ENCODE measurements at places on chromosomes 16 and 17.

DNA sequence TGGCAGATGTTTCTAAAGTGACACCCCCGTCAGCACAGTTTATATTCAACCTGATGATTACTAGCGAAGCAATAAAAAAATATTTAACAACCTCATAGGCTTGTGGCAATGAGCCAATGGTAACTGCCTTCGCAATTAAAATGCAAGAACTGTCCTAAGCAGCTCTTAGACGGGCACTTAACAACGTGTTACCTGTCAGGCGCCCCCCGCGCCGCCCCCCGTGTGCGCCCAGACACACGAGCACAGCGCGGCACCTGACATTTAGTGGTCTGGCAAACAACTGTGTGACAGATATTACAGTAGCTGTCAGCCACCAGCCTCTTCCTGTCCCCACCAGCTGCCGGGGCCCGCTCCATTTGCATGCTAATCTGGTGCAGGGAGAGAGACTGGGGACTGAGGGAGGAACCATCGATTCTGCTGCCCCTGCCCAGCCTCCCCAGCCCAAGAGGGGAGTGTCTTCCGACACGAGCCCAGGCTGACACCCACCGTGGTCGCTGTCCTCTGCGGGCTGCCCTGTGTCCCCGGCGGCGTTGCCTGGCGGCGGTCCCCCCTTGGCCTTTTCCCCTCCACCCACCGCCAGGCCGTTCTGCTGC, 12.7 kb downstream of the NDUFAF8 start:
- DNase-seq = no peak

DNA sequence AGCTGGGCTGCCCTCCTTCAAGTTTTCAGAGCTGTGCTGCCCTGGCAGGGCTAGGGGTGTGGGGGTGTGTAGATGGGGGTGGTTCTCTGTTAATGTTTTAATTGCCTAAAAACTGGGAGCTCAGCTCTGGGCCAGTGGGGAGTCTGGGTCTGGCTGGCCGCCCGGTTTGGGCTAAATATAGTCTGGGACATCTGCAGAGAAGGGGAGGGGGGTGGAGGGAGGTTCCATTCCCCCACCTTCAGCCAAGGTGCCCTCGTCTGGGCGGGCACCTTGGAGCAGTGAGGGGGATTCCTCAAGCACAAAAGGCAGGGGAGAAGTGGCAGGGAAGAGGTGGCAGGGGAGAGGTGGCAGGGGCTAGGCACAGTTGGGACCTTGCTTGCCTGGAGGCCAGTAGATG, 13.0 kb downstream of the RARA start:
- no peak for DNase-seq

GRCh38 chr16:64654178-64654577, 467.7 kb downstream of the CDH11 start:
- DNase-seq = no peak

- DNase-seq = peak; percentile 66
These were observed 23.7 kb upstream of the RCVRN start for GRCh38 chr17:9928601-9929333.

GRCh38 chr17:34917381-34917780, 43.9 kb downstream of the CCT6B start:
- no peak for DNase-seq

GRCh38 chr17:34979650-34980352, 511 bp upstream of the LIG3 start:
- no peak for DNase-seq

- no peak for DNase-seq
These were observed 13.5 kb upstream of the TENT4B start for GRCh38 chr16:50139580-50139979.

DNA sequence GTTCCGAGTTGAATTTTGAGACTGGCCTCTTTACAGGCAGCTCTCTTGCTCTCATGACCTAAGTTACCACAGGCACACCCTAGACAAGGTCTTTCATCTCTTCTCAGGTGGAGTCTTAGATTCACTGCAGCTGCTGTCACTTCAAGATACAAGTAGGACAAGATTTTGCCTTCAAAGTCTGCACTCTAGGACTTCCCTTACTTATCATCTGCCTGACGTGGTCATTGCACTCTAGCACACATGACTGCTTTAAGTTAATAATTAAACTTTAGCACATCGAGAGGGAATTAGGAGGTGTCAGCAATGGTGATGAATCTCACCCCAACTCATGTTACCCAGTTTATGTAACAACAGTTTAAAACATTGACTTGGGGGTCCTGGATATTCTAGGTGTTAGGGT, 25.6 kb downstream of the RNF135 start:
- no peak for DNase-seq

DNA sequence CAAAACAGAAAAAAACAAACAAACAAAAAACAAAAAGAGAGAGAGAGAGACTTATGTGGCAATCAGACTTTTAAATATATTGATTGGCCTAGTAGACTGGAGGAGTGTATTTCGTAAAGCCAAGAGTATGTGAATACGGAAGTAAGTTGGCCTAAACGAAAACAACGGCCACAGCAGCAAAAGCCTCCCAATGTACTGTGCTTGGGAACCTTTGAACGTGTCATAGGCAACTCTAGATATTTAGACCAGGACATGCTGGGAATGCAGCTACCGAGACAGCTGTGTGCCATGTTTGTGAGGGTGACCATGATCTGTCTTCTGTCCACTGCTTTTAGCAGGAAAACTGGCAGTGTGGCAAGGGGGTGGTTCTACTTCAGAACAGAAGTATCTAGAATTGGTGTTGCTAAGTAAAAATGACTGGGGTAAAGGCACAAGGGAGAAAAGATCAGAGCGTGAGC, 7.4 kb downstream of the MAF start:
- no peak for DNase-seq

GRCh38 chr17:74786431-74787055, 10.4 kb upstream of the NAT9 start:
- no peak for DNase-seq

DNA sequence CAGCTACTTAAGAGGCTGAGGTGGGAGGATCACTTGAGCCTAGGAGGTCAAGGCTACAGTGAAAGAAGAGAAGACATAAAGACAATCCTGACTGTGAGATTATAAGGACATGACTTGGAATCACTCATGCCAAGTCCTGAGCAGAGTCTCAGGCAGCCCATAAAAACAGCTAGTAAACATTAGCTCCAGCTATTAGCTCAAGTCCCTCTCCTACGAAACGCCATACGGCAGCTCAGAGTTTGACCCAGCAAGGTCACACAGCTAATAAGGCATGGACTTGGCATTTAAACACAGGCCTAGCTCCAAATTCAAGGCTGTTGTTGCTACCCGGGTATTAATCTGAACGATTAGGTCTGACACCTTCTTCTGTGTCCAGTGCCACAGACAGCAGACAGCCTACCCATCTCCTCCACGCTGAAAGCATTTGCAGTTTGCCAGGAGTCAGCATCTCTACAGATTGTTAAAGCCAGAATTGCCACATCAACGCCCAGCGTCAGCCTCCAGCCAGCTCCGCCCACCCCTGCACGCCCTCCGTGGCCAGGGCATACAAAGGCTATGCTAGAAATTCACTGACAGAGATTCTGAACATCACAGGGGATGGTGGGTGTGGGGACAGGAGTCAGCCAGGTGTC, 9.9 kb upstream of the TMEM114 start:
- DNase-seq = no peak

- DNase-seq = no peak
These were observed 96.0 kb downstream of the XYLT1 start for GRCh38 chr16:17374668-17375255.

DNA sequence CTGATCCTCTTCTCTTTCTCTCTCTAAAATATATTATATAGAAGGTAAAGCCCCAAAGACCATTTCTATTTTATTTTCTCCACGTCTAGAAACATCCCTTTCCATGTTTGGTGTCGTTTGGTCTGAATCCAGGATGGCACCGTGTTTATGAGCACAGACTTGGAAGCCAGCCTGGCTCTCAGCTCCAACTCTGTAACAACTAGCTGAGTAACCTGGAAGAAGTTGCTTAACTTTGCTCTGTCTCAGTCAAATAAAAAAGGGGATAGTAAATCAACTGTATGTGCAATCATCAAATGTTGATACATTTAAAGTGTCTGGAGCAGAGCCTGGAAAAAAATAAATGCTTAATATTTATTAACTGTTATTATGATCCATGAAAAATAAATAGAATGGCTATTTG, 249.8 kb upstream of the MAF start:
- DNase-seq = no peak

DNA sequence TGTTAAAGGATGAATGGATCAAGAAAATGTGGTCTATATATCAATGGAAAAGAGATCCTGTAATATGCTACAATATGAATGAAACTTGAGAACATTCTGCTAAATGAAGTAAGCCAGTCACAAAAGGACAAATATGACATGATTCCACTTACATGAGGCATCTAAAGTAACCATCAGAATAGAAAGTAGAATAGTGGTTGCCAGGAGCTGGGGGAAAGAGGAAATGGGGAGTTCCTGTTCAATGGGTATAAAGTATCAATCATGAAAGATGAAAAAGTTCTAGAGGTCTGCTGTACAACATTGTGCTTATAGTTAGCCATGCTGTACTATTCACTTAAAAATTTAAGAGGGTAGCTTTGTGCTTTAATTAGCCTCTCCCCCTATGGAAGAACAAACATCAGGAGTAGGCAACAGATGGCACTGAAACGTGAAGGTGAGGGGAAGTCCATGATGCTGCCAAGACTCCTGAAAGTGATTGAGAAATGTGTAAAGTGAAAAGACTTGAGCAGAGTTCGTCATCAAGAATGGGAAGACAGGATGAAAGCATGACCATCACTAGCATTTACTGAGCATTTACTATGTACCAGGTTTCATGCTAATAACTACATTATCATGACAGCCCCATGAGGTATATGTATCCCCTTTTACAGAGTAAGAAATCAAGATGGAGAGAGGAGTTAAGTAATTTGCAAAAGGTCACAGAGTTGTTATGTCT, 167.2 kb downstream of the CYB561 start:
- no peak for DNase-seq

- DNase-seq = no peak
These were observed 344.3 kb downstream of the WWOX start for GRCh38 chr16:78443542-78444364.

DNA sequence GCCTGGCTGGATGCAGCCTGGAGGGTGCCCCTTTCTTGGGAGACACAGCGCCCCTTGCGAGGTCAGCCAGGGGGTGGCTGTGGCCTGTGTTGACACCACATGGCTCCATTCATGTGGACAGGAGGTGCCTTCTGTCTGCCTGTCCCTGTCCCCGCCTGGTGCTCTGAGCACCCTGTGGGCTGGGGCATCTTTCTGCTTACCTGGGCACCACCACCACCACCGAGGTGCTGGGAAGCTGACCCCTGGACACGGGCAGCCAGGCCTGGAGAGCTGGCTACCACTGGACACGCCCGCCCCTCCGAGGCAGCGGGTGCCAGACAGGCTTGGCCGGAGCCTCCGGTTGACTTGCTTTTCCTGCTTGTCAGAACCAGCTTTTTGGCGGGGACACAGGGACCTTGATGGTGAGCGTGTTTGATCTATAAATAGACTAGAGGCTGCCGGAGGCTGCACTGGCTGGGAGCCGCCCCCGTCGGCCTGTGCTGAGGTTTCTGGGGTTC, 121.3 kb upstream of the GSE1 start:
- DNase-seq = peak; percentile 89

- no peak for DNase-seq
These were observed 45.7 kb upstream of the MRPS23 start for GRCh38 chr17:57895382-57896060.

GRCh38 chr16:67329901-67330300, 3.3 kb downstream of the LRRC36 start:
- DNase-seq = no peak

GRCh38 chr16:82881516-82881915, 254.7 kb downstream of the CDH13 start:
- no peak for DNase-seq

DNA sequence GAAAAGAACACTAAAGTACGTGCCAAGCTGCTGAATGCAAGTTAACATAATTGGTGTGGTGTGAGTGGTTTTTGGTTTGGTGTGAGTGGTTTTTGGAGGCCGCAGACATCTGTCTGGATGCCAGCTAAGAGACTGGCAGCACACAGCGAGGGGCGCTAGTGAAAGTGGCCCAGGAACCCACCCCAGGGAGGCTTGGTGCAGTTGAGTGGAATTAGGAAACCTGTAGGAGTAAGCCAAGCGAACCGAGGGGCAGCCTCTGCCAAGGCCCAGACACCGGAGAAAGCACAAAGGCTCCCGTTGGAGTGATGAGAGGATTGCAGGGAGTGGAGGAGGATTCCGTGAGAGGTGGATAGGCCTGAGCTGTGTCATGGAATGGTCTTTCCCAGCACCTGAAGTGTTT, 24.6 kb upstream of the SLC5A11 start:
- no peak for DNase-seq

DNA sequence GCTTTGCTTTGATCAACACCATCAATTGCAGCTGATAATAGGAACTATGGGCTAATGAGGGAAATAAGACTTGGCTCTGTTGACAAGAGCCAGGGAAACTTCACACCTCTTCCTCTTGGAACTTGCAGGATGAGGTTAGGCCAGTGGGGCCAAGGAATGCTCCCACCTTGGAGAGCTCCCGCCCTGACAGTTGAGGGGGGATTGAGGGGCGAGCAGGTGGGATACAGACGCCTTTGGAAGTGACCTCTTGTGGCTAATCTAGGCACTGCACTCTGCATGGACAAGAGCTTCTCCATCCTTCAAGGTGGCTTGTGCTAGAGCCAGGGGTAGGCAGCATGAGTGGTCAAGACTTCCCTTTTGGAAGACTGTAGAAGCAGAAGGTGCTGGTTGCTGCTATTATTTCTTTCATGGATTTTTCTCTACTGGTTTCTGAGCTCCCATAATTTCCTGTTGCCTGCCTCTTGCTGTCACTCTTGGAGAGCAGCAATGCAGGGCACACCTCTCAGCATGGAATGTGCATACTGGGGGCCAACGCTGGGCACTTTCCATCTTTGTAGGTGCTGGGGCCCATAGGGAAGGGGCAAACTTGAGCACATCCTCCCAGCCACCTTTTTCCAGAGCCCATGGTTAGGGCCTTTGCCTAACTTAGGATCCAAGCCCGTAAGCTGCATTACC, 2.3 kb upstream of the PHF12 start:
- DNase-seq = no peak

GRCh38 chr16:6146874-6147425, 1049.4 kb upstream of the EEF2KMT start:
- DNase-seq = no peak

GRCh38 chr16:58518083-58518979, 3.0 kb downstream of the SETD6 start:
- DNase-seq = no peak

GRCh38 chr16:75045424-75045823, 46.6 kb downstream of the ZNRF1 start:
- no peak for DNase-seq

- DNase-seq = no peak
These were observed 2.2 kb downstream of the HID1 start for GRCh38 chr17:74970395-74970794.
